Activated CD8-positive, alpha-beta memory T cell treated with anti-CD3 and anti-CD28 coated beads for 1 hour (primary cell): ENCODE measurements at places on chromosomes 2 and 18.

DNA sequence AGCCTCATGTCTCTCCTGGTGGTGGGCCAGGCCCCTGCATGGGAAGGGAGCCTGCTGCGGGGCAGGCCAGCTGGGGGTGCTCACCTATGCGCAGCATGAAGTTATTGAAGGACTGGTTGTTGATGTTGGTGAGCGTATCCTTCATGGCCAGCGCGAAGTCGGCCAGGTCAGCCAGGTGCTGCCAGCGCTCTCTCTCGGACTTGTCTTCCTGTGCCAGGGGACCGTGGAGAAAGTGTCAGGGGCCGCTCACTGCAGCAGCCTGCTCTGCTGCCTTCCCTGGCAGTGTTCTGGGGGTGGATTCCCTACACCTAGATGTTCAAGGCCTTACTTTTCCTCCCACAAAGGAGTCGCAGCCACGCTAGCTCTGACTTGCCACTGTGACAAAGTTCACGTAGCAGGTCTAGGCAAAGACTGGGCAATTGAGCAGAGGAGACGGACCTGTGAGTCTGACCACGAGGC, 28.2 kb downstream of the CENPO start:
- no peak for DNase-seq

DNA sequence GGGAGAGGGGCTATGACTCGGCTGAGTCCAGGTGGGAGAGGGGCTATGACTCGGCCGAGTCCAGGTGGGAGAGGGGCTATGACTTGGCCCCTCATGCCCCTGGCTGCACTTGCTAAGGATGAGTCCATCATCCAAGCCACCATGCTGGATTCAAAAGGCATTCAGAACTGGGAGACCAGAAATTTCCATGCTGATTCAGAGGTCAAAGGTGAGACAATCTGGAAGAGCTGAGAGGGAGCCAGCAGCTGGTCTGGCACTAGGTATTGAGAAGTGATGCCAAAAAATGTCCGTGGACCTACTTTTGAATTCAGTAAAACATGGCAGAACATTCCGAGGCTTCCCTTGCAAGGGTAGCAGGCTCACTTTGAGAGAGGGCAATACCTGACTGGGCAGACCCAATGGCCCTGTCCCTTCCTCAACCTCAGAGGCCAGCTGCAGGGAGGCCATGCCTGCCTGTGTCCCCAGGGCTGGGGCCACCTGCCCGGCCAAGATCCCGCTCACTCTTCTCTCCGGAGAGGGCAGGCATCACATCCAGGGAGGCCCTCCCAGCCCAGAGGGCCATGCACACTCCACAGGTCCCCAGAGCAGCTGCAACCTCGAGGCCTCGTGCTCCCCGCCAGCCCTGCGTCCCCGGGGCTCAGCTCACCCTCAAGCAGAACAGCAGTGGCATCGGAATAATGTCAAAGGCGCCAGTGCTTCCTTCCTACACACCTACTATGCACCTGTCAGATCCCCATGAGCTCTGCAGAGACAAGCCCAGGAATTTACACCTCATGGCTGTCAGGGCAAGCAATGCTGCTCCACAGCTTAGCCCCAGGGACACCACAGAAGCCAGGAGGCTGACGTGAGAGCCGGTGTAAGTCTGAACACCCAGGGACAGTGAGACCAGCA, 80.2 kb upstream of the GPC1 start:
- DNase-seq: no peak

DNA sequence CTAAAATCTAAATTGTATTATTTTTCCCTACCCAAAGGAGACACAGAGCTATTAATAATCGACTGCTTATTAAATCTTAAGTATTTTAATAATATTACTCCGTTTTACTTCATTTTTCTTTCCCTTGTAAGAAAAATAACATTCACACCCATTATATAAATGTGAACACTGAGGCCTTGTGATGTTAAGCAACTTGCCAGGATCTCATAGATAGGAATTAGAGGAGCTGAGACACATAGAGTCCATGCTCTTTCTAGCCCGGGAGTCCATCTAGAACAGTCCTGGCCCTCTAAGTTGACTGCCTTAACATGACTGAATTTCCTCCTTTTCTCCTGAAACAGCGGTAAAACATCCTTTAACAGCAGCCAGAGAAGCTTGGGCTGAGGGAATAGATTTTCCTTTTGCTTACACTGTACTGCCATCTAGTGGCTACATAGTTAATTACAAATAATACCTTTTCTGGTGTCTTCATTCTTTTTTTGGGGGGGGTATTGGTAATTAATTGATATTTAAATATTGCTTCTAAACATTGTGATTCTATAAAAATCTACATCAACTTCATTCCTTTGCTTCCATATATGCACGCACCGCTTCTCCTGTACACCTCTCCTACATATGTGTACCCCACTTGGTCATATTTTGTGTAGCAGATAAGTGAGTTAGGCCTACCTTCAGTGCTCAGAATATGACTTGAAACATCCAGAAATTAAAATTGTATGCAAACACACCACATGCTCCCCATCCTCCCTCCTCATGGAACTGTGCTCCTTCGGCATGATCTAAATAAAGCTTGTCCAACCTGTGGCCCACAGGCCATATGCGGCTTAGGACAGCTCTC, 125.8 kb upstream of the HNMT start:
- DNase-seq: no peak

GRCh38 chr2:62525549-62526269, 19.7 kb upstream of the TMEM17 start:
- DNase-seq: no peak

GRCh38 chr2:54652540-54652939, 70.9 kb upstream of the EML6 start:
- DNase-seq: no peak

- DNase-seq: no peak
Measured at GRCh38 chr2:173300458-173300857, 54.2 kb upstream of the CDCA7 start.

DNA sequence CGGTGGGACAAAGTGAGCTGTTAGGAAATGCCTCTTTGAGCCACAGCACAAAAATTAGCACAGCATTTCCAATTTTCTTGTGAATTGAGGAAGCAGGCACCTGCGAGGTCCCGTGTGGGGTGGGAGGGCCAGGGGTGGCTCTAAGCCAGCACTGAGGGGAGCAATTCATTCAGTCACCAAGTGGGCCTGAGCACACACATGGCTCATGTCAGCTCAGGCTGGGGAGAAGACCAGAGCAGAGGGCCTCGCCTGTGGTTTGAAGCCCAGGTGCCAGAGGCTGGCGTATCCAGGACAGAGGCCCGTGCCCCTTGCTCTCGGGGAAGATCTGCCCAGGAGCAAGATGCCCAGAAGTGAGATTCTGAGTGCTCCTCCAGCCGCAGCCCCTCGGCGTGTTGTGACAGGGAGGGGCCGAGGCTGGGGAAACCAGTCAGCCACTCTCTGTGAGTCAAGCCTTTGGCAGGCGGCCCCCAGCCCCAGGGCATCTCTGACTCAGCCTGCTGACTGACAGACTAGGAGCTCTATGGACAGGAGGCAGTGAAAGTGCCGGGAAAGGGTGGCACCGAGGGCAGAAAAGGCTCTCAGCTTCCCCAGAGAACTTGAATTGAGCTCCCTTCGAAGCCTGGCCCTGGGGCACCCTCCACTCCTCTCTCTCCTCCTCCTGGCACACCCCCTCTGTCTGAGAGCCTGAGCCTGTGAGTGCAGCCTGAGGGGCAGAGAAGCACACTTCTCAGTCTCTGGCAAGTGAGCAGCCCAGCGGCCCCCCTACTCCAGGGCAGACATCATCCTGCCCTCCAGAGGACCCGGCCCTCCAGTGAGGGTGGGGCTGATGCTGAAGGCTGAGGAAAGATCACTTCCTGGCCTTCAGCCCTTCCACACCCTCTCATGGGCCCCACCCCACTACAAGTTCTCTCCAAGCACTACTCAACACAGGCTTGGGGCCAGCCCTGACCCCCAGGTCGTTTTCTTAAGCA, 32.3 kb downstream of the CYP26B1 start:
- no peak for DNase-seq

DNA sequence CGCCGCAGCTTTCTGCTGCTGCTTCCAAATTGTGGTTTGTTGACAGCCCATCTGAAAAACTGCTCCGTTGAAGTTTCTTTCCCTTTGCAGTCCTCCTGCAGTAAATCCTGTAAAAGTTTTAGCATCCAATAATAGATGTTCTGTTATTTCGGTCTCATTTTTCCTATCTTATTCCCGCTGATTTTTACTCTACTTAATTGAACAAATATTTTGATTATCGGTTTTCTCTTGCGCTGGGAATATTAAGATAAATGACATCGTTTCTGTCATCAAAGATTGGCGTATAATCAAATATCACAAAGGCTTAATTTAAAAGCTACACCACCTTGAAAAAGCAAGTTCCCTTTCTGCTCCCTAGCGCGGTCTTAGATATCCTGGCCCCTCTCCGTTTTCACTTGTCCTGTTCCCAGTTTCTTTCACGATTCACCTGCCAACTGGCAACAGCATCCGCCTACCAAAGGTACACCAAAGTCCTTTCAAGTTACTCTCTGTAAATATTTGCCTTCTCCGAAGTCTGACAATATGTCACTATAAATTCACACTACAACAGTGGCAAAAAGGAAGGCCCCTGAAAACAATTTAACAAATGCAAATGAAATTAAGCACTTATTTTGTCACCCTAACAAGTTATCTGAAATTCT, 1.0 kb upstream of the STRN start:
- no peak for DNase-seq

DNA sequence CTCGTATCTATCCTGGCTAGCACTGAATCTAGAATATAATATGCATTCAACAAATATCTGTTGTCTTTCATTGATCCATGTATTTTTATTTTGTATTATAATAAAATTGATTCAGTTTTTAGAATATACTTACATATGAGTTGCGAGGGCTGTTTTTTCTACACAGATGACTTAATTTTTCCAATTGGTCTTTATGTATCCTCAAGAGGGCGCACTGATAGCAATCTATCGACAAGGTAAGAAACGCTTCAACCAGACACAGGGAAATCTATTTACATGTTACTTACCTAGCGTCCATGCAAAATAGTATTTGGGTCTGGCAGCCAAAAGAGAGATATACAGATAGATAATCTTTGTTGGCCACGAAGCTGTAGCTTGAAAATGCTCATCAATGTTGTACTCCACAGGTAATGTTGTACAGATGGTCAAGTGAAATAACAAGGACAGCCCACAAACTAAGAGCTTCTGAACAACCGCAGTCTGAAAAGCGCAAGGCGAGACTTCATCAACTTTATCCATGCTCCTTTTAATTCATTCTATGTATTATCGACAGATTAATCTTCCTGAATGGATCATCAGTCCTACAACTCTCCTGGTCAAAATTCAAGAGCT, 35.5 kb upstream of the KIDINS220 start:
- DNase-seq: no peak

GRCh38 chr18:77092104-77093066, 40.2 kb downstream of the MBP start:
- DNase-seq: no peak

GRCh38 chr2:85551698-85552678, 9.3 kb downstream of the GGCX start:
- peak; percentile 79 for DNase-seq

- no peak for DNase-seq
Measured at GRCh38 chr18:41905786-41906527, 49.1 kb upstream of the PIK3C3 start.

GRCh38 chr18:41753826-41754225, 201.2 kb upstream of the PIK3C3 start:
- DNase-seq: no peak

- no peak for DNase-seq
Measured at GRCh38 chr2:175874291-175874690, 127.8 kb downstream of the LNPK start.

- no peak for DNase-seq
Measured at GRCh38 chr2:75541430-75541829, 19.3 kb downstream of the EVA1A start.

- no peak for DNase-seq
Measured at GRCh38 chr2:215178121-215178520, 39.7 kb upstream of the ABCA12 start.

DNA sequence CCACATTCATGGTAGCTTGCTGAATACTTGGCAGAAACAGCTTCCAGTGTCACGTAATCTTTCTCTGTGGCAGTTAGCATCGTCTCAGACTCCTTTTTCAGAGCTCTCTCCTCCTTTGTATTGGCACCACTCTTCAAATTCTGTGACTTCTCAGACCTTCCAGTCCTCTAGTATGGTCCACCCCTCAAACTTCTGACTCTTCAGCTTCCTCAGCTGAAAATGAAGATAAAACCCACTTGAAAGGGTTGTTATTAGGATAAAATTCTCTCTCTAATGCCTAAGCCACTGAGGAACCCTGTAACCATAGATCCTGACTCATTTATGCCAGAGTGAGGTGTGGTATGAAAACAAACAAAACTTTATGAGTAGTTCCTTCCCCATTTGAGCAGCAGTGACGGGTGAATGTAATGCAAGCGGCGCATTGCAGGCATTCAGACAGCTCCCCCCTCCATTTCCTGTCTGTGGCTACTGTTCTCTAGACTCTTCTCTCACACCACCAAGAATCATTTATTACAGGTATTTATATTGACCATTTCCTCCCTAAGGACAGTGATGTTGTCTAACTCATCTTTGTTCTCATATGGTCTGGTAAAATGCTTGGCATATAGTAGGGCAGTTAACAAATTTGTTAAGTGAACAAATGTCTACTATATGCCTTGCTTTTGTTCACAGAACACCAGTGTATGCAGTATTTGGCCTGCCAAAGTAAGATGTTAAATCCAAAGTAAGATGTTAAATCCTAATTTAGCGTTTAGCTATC, 35.3 kb downstream of the GALNT1 start:
- DNase-seq: peak; percentile 40

DNA sequence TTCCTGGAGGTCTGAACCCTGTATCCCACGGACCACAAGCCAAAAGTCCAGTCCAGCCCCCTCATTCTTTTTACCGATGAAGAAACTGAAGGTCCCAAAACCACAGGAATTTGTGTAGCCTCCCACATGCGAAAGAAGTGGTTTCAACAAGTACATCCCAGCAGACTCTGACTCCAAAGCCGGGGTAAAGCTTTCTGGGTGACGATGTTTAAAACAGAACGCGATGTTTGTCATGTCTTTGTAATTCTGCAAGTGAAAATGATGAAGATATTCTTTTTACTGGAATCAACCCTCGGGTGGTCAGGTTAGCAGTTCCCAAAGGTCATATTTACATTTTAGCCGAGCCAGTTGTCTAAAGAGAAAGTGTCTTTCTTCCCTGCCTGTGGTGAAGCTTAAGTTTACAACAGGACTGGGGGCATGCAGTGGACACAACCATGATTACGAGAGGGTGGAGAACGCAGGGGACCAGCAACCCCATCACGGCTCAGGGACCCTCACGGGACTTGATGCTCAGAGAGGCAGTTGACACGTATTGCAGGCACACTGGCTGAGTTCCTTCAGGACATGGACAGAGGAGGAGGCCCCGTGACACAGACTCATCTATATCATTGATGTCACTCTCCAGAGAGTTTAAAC, 17.8 kb upstream of the TMEM131 start:
- no peak for DNase-seq

GRCh38 chr2:120904830-120905234, 169.2 kb downstream of the GLI2 start:
- DNase-seq: no peak

- no peak for DNase-seq
Measured at GRCh38 chr2:99278793-99279291, 22.2 kb downstream of the LYG1 start.

- no peak for DNase-seq
Measured at GRCh38 chr18:28039691-28040090, 137.2 kb downstream of the CDH2 start.
